ENCODE measurements at places on chromosomes 16 and 17. TPM values are rescaled to one million over a fixed set of nuclear protein-coding genes. Genes with fewer than 3 reads are reported as not detected.

ZNF423 gene
- total RNA-seq: not detected

ITGAD gene
- not detected for total RNA-seq

CDRT4 gene
- total RNA-seq: 3.6 TPM

USB1 gene
- total RNA-seq: 32.9 TPM

SDR42E2 gene
- total RNA-seq: not detected

CRISPLD2 gene
- total RNA-seq: 0.16 TPM

STAT5A gene
- 163 TPM for total RNA-seq

TBC1D3K gene
- not detected for total RNA-seq

ALOX12B gene
- total RNA-seq: 4.3 TPM

EDC4 gene
- 78.7 TPM for total RNA-seq

CD19 gene
- 1.1 TPM for total RNA-seq

MT1F gene
- 9.0 TPM for total RNA-seq

TMEM94 gene
- 55.3 TPM for total RNA-seq

TBC1D3C gene
- total RNA-seq: not detected

EPX gene
- total RNA-seq: not detected

SCARF1 gene
- total RNA-seq: 3.2 TPM

TBC1D3I gene
- 0.38 TPM for total RNA-seq

SOX15 gene
- total RNA-seq: 0.25 TPM

HES7 gene
- 4.0 TPM for total RNA-seq

ARL4D gene
- 3.4 TPM for total RNA-seq

NUDT16L1 gene
- total RNA-seq: 25.6 TPM

CTRB2 gene
- not detected for total RNA-seq

TMEM114 gene
- not detected for total RNA-seq

RFNG gene
- total RNA-seq: 15.3 TPM

PRR35 gene
- not detected for total RNA-seq

PGAP3 gene
- 7.4 TPM for total RNA-seq

ACAP1 gene
- 309 TPM for total RNA-seq

GPR179 gene
- total RNA-seq: not detected

CDK12 gene
- total RNA-seq: 61.4 TPM

CLEC10A gene
- total RNA-seq: not detected

AKAP10 gene
- total RNA-seq: 38.6 TPM

APPBP2 gene
- 22.8 TPM for total RNA-seq

FBXW10 gene
- total RNA-seq: not detected

OMG gene
- 0.11 TPM for total RNA-seq

ALOX15B gene
- not detected for total RNA-seq
